Fibroblast of the aortic adventitia (primary cell): ENCODE measurements at places on chromosomes 7 and 10.
A peak's percentile ranks its signal among the peaks of the same experiment; 100 is the strongest.

GRCh38 chr7:80182630-80183276, 48.1 kb downstream of the GNAI1 start:
- DNase-seq = no peak

DNA sequence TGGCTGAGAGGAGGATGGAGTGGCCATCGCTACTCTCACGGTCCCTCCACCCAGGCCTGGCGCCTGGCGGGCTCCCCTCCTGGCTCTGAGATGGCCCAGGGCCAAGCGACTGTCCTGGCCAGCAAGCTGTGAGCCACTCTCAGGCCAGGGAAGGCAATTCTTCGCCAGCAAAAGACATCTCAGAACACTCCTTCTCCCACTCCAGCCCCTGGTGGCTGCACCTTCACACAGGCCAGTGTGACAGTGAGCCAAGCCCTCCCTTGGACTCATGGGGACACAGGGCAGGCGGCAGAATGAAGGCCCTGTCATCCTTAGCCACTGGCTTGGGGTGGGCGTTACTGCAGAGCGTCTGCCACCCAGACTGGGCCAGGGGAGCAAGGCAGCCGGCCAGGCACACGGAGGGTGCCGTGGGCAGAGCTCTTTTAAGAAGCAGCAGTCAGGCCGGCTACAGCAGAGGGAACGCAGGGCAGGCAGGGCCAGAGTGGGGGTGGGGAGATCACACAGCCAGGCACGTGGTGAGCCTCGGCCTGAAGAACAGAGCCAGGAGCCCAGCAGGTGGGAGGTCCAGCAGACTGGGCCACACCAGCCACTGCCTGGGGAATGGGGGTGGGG, 14.4 kb downstream of the STK32C start:
- DNase-seq = no peak

GRCh38 chr7:140686921-140687320, 9.6 kb upstream of the NDUFB2 start:
- DNase-seq = no peak

- peak; percentile 61 for DNase-seq
Measured at GRCh38 chr10:86851328-86852207, 95.1 kb downstream of the BMPR1A start.

DNA sequence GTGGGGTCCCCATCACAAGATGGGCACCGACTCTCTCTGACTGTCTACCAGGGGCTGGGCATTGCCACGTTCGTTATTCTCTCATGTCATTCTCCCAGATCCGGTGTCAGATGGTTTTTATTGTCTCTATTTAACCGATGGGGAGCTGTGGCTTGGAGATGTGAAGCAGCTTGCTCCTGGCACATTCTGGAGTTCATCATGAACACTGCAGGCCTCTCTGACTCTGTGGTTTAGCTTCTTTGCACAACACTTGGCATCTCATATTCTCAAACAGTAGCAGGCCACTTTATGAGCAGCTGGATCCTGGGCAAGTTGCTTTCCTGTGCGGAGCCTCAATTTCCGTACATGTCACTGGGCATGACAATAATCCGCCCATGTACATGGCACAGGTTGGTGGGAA, 119.9 kb downstream of the LRRC18 start:
- no peak for DNase-seq

DNA sequence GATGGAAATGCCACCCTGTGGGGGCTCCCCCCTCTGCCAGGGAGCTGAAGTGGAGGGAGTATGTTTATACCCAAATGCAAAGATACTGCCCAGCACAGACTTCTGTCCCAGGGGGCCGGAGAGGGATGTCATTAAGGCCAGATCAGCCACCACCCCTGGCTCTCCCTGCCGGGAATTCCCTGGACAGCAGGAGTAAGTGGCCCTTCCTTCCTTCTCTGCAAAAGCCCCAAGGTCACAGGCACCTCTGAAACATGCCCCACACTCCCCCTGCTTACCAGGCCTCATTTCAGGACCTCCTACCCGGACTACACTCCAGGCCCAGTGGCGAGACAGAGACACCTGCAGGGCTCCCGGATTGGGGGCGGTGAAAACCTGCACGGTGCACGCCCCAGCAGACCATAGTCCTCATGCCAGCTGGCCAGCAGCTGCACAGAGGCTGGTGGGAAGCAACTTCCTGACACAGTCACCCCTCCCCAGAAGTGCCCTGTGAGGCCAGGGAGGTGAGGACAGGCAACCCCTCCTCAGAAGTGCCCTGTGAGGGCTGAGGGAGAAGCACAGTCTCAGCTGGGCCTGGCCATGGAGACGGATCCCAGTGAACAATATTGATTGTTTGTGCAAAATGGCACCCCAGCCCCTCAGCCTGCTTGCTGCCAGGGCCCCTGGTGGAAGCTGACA, 33.0 kb upstream of the RET start:
- no peak for DNase-seq
